ENCODE measurements at places on chromosomes 16 and 17. TPM values are rescaled to one million over a fixed set of nuclear protein-coding genes. Genes with fewer than 3 reads are reported as not detected.

DNA sequence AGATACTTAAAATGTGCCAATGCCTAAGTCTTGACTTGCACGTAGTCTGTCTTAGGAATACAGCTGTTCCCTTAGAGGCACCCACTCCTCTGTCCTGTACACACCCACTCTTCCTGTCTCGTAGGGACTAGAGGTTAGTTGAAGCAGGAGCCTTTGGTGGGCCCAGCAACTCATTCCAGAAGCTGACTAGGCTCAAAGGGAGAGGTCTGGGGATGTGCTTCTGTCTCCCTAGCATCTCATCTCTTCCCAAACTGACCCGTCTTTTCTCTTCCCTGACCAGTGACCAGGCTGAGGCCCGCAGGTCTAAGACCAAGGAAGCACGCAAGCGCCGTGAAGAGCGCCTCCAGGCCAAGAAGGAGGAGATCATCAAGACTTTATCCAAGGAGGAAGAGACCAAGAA is 4.2 kb downstream of the RPL19 start:
- no peak for DNase-seq

The CD79B gene
- 1.1 TPM for total RNA-seq

- DNase-seq = peak; percentile 66
Observed at GRCh38 chr16:84055801-84056634, 13.4 kb upstream of the SLC38A8 start.

GRCh38 chr17:75105126-75106080 is 4.4 kb upstream of the ARMC7 start:
- DNase-seq = peak; percentile 61

Measured in adrenal gland (tissue), 19 donors.